ENCODE measurements at places on chromosomes 5 and 9.

DNA sequence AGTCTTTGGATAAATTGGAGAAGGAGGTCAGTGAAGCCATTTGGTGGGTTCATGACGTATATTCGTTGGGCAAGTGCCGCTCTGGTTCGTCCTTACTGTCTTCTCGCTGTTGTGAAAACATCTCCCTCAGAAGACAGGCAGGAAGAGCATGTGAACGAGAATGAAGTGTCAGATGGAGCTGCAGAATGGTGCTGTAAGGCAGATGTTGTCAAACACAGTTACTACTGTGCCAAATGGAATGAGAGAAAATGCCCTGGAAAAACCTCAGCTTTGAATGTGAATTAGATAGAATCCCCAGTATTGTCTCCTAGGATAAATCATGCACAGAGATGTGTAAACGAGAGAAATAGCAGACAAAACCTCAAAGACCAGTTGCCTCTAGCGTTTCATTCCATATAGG, 121.5 kb downstream of the CAMK4 start:
- DNase-seq: no peak

- DNase-seq: no peak
These were observed 246.1 kb downstream of the TRIM32 start for GRCh38 chr9:116933251-116933650.

DNA sequence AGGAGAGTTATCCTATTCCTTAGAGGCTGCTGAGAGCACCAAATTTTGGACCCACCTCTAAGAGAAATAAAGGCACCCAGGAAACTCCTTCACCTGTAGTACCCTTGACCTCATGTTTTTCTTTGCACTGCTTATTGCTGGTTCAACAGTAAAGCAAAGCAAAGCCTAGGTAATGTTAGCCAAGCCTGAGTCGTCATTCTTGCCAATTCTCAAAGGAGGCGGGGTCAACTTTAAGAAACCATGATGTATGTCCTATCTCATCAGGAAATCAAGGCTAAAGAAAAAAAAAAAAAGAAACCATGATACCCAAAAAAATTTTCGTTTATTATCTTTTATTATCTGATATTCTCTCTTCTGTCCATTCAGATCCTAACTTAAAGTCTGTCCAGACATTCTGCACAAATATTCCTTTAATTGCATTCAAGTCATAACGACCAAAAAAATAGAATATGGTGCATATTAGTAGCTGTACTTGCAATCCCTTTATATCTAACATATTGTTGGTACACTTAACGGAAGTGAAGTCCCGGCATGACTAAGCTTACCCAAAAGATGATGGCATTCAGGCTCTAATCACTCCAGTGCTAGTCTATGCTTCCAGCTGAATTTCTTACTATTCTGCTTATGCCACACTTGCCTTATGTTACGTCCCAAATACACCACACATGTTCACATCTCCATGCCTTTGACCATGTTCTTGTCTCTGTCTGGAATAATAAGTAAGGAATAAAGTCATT, 1.8 kb downstream of the AUH start:
- DNase-seq: no peak

GRCh38 chr5:37735649-37736347, 104.0 kb downstream of the GDNF start:
- DNase-seq: no peak

- no peak for DNase-seq
These were observed 123.7 kb downstream of the PSD2 start for GRCh38 chr5:139919308-139919707.

DNA sequence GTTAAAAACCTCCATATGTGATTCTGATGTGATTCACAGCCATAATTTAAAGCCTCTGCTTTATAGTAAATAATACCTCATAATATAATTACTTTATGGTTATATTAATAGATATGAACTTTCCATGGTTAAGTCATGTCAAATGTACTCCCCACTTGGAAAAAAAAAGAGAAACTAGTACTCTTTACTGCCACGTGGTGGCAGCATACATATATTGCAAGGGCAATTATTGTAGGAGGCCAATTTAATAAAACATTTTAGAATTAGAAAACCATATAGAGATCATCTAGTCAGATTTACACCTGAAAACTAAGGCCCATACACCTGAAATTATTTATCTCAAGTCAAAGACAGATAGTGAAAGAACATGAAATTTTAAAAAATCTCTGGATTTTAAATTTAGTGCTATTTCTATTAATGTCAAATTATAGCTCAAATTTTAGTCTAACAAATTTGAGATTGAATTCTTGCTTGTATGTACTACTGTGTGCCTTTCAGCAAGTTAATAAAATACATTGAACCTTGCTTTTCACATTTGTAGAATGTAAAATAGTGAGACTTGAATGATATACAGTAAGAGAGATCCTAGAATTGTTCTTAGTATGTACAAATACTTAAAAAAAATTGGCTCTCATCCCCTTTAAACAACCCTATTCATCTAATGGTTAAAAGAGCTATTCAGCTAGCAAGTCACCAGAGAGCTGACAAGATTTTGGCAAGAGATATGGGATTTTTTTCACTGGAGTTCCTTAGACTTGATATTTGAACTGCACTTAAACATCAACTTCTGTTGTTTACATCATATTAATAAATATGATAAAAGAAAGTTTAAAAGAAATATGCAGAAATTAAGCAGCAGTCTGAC, 603.8 kb downstream of the TLE4 start:
- no peak for DNase-seq

DNA sequence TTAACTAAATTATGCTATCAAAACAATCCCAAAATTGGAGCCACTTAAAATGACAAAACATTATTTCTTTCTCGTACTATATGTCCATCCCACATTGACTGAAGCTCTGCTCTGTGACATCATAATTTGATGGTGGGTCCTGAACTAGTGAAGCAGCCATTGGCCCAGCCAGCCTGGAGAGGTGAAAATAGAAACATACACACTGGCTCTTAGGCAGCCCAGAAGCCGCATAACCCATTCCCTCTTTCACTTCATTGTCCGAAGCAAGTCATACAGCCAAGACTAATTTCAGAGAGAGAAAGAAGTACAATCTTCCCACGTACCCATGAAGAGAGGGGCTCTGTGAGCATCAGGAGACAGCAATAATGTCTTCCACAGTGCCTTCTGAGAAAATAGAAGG, 342.5 kb downstream of the NFIB start:
- no peak for DNase-seq

DNA sequence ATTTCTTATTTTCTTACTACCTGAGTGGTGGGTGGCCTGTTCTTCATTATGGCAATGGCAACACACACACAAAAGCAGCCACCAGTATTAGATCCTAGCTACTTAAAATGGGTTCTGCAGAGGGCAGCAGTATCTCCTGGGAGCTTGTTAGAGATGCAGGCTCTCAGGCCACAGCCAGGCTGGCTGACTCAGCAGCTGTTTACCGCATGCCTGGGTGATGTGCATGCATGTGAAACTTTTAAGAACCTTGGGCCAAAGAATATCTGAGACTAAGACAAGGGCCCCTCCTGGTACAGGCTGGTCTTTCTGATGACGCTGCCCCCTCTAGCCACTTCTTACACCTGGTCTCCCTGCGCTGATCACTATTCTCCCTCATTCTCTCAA, 399.0 kb downstream of the MED10 start:
- DNase-seq: no peak

- DNase-seq: no peak
These were observed 74.5 kb downstream of the PRR16 start for GRCh38 chr5:120538644-120539043.

DNA sequence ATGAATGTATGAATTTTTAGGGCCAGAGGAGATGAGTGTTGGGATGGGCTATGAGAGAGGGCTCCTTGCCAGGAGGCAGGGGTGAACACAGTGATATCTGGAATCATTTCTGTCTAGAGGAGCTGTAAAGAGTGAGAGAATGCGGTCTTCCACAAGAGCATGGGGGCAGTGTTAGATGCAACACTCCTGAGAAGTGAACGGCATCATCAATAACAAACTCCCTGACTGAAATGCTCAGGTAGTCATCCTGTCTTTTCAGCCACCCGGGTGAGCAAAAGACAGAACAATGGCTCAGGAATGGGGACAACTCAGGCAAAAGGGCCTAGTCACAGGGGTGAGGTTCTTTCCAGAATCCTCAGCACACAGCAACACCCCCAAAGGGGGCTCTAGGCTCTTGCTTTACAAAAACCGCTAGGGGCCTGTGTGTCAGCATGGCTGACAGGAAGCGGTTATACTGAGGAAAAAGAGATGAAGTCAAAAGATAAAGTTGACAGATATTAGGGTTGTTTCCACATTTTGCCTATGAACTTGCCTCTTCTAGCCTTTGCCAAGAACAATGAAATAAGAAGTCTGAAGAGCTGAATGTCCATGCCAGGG, 104.6 kb upstream of the LRRTM2 start:
- DNase-seq: no peak

GRCh38 chr9:72089451-72090130, 29.2 kb upstream of the C9orf57 start:
- DNase-seq: no peak

GRCh38 chr9:16136961-16137360, 584.1 kb downstream of the CCDC171 start:
- DNase-seq: no peak

DNA sequence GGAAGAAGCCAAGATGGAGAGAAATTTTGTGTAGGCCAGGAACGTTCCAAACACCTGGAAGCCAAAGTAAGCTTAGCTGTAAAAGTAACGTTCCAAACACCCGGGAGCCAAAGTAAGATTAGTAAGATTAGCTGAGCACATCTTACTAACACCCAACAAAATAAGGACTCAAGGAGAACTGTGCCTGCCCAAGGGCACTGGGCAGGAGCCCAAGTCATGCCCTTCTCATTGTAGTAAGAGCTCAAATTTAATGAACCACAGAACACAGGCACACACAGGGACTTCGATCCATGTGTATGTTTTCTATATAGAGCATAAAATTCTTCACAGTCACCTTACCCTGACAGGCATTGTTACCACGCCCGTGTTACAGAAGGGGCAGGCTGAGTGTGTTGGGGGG, 36.1 kb upstream of the NXNL2 start:
- DNase-seq: no peak

GRCh38 chr5:102903074-102903871, 148.2 kb downstream of the PAM start:
- no peak for DNase-seq

DNA sequence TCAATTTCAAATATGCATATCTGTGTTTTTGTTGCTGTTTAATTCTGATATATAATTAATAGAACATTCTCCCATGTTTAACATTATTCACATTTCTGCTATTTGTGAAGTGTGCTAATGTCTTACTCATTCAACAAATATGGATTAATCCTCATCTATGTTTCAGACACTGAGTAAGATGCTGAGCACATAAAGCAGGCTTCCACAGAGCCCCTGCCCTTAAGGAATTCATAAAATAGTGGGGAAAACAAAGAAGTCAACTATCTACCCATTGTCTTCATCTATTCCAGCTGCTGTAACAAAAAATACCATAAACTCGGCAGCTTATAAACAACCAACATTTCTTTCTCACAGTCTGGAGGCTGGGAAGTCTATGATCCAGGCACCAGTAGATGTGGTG, 333.3 kb downstream of the SEMA5A start:
- DNase-seq: no peak

GRCh38 chr5:96330530-96331140, 102.4 kb downstream of the PCSK1 start:
- no peak for DNase-seq

GRCh38 chr9:70170151-70170790, 88.5 kb upstream of the SMC5 start:
- DNase-seq: no peak

- no peak for DNase-seq
These were observed 129.0 kb upstream of the ALDH1B1 start for GRCh38 chr9:38263532-38263931.

GRCh38 chr5:14090290-14090689, 52.9 kb upstream of the TRIO start:
- DNase-seq: no peak

DNA sequence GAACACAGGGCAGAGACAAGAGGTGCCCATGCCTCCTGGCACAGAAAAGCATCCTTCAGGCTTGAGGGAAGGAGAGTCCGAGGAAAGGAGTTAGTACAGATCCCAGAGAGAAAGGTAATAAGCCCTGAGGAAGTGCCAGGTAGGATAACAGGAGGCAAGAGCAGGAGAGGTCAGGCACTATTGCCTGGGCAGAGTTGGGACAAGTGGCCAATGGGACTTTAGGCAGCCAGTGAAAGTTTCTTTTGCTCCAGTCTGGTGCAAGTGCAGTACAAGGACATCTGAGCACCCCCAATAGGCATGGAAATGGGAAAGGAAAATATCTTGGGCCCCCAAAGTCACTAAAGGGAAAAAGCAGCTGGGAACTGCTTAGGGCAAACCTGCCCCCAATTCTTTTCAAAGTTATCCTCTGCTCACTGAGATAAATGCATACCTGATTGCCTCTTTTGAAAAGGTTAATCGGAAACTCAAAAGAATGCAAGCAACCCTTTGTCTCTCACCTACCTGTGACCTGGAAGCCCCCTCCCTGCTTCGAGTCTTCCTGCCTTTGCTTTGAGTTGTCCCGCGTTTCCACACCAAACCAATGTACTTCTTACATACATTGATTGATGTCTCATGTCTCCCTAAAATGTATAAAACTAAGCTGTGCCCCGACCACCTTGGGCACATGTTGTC, 46.5 kb downstream of the ELOVL7 start:
- DNase-seq: no peak

DNA sequence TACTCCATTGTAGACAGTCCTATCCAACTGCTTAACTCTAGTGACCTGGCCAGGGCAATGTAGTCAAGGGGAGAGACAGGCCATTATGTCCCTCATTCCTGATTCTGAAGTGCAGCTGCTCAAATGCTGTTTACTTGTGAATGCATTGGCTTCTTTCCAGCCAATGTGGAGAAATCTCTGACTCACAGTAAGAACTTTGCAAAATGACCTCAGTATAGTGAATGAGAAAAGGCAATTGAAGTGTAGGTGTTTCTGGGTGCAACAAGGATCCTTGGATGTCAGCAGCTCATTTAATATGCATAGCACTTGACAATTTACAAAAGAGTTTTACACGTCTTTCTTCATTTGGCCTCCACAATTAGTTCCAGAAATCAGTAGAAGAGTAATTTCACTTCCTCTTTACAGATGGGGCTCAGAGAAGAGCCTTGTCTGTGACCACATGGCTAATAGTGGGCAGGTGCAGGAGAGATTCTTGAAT, 367.2 kb downstream of the OSTF1 start:
- DNase-seq: no peak

DNA sequence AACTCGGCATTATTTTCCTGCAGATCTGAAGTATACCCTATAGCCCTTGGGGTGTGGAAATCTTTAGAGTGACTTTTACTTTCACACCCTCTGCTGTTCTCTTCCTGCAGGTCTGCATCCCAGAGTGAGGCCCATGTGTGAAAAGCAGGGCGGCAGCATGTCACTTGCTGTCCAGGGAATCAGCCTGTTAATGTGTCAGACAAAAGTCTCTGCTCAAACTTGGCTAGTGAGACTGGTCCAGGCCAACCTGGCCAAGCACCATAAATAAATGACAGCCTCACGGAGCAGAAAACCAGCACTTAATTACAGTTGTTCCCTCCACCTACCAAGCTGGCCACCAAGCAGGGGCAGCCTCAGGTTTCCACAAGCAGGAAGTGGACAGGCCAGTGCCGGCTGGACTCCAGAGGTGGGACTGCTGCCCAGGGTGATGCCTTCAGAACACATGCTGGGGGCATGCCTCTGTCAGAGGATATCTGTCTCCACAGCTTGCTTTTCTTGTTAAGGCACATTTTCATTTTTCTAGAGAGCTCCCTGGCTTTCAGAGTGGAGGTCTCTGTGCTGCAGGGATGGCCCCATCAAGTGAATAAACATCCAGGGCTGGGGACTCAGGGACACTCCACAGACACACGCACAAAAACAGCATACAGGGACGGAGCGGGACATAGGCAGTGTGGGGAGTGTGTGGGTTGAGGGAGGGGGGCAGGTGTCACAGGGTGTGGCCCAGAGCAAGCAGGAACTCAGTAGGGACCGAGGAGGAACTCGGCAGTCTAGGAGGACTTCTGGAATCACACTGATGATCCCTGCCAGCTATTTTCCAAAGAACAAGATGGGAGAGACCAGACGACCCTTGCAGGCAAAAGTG, 243.8 kb upstream of the IRX1 start:
- no peak for DNase-seq

All from activated CD4-positive, alpha-beta T cell treated with anti-CD3 and anti-CD28 coated beads for 24 hours (primary cell).